ENCODE measurements at places on chromosomes 2 and 18. TPM values are rescaled to one million over a fixed set of nuclear protein-coding genes. Genes with fewer than 3 reads are reported as not detected.

- no peaks in the 10 kb centered on the region for H3K36me3 ChIP-seq
- no peaks in the 10 kb centered on the region for H3K4me1 ChIP-seq
- DNase-seq: no peak
- no peak overlapping the region for H3K27ac ChIP-seq
Observed at GRCh38 chr2:143219266-143219665, 90.0 kb downstream of the ARHGAP15 start.

DNA sequence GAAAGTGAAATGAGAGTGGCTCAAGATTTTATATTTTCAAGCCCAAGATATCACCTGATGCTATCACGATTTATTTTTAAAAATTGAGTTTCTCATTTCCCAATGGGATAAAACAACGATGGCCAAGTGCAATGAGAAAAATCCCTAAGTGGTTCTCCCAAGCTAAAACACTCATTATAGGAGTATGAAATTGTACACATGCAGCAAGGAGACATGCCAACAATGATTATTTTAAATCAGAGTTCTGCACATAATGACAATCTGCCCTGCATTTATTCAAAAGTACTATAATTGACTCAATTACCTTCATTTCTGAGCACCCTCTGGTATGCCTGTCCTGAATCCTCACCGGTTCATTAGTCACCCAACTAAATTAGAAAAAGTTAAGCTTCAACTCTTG lies 12.7 kb downstream of the CYTIP start:
- H3K27ac ChIP-seq: no peak overlapping the region
- DNase-seq: no peak

DNA sequence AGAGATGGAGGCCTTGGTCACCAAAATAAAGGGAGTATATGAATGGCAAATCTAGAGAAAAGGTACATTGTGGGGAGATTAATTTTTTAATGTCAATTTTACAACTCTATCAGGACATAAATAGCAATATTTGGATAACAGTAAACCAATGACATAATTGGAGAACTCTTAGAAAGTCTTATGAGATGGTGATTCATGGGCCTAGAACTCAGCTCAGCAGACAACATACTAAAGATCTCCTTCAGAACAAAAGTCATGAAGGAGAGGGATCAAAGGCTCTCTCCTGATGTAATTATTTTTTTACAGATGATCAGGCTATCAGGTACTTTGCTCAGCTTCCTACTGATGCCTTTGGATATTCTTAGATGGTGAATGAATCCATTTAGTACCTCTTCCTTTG lies 90.0 kb downstream of the CRACDL start:
- no peaks in the 10 kb centered on the region for H3K36me3 ChIP-seq
- DNase-seq: no peak
- no peaks in the 10 kb centered on the region for H3K4me1 ChIP-seq
- no peak overlapping the region for H3K4me3 ChIP-seq

The LYPD1 gene
- total RNA-seq: 0.18 TPM

The KCNF1 gene
- not detected for total RNA-seq
